ENCODE measurements at places on chromosomes 6 and 20.

DNA sequence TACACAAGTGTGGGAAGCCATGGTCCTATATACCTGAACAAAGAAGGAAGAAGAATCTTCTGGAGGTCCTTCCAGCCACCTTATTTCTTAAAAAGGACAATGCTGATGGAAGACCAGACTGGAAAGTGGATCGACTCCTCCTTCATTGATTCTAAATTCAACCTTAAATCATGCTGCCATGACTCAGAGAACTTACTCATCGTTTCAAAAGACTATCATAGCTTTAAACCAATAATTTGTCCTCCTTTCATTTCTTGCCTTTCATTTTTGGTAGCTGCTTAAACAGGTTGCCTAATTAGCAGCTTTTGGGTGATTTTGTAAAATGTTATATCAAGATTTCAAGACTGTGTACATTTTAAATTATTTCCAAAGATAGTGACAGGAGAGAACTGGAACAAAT lies 60.8 kb downstream of the RTN4IP1 start:
- DNase-seq, result peak; percentile 64

- DNase-seq, result peak; percentile 30
Observed at GRCh38 chr6:99219788-99220187, 129.7 kb downstream of the FAXC start.

DNA sequence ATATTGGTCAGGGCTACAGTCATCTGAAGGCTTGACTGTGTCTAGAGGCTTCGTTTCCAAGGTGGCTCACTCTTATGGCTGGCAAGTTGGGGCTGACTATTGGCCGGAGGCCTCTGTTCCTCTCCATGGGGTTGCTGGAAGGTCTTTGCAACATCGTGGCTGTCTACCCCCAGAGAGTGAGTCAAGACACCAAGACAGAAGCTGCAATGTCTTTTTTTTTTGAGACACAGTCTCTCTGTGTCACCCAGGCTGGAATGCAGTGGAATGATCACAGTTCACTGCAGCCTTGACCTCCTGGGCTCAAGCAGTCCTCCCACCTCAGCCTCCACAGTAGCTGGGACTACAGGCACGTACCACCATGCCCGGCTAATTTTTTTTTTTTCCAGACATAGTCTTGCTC lies 29.4 kb upstream of the KIF3B start:
- no peak for DNase-seq

- DNase-seq, result peak; percentile 54
Observed at GRCh38 chr20:44651684-44652423, at the start of gene ADA. ADA (minus strand) TSS chr20:44651699; CDS start chr20:44651607, 92 bp downstream.

DNA sequence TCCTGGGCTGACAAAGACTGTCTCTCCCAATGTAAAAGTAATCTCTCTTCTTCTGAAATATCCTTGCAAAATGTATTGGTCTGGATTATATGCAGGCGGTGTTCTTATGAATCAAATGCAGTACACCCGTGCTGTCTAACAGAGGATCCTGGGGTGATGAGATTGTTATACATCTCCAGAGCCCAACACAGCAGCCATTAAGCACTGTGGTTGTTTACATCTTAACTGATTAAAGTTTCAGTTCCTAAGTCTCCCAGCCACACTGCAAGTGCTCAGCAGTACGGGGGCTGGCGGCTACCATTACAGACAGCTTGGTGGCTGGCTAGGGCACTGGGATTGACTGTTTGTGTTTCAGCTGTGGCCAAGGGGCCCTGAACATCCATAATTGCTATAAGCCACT lies 7.0 kb downstream of the UNC93A start:
- no peak for DNase-seq

- no peak for DNase-seq
Observed at GRCh38 chr6:4786996-4787395, 10.8 kb downstream of the CDYL start.

GRCh38 chr6:32224696-32225095 lies 829 bp upstream of the NOTCH4 start:
- no peak for DNase-seq

GRCh38 chr6:122726649-122727048 lies 52.9 kb upstream of the FABP7 start:
- DNase-seq, result peak; percentile 42

DNA sequence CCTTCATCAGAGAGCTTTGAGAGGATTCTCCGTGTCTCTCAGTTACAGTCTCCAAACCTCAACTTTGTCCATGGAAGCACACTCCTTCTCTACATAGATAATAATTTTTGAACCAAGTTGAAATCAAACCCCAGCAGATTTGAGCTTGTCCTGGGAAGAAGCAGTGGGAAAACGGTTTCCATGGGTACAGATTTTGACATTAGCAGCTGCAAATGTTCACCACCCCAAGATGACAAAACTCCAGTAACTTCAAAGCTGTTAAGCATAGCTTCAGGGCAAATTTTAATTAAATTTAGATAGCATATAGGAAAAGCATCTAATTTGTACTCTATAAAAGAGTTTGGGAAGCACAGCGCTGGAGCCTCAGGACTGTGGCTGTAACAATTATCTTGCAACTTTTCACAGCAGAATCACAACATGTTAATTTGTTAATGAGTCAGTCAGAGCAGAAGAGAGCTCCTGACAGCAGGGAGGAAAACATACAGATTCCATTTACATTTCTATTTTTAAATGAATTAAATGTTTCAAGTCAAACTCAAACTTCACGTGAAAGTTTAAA lies 240.7 kb downstream of the BMP7 start:
- no peak for DNase-seq
